ENCODE measurements at places on chromosomes 4 and X.

- no peak for DNase-seq
These were observed 93.3 kb downstream of the HMX1 start for GRCh38 chr4:8778291-8778690.

GRCh38 chr4:7713757-7714156, 225.9 kb downstream of the AFAP1 start:
- no peak for DNase-seq

DNA sequence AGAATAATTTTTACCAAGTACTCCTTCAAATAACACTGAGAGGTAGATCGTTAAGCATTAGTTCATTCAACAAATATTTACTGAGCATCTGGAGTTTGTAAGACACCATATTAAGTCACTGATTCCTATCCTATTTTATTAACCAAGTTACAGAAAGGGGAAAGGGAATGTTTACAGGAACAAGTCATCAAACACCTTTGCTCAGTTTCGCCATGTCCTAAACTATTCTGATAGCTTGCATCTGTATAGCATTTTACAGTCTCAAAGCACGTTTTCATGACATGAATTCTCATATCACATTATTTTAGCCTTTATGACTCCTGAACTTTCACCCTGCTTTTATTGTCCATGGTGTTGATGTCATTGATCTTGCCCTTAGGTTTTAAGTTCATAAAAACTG, 89.2 kb downstream of the AREG start:
- DNase-seq: no peak

GRCh38 chrX:15242899-15243555, 26.9 kb downstream of the ASB9 start:
- peak; percentile 62 for DNase-seq

- DNase-seq: no peak
These were observed 33.3 kb upstream of the H2AZ1 start for GRCh38 chr4:99983289-99983943.

DNA sequence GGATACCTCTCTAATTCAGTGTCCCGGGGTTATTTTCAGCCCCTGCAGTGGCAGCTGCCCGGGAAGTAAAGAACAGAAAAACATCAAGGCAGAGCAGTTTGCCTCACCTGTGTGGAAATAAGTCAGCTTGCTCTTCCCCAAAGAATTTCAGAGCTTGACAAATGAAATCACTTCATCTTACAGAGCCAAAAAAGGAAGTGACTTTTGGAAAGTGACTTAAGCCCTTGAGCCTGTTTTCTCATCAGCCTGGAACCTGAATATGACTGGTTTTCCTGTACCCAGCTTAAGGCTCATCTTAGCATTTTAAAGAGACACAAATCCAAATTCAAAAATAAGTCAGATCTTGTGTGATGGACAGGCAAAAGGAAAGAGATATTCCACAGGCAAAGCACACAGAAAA, 211.6 kb downstream of the RCHY1 start:
- DNase-seq: no peak

GRCh38 chrX:70769659-70770227, 138.8 kb downstream of the TEX11 start:
- DNase-seq: peak; percentile 26

DNA sequence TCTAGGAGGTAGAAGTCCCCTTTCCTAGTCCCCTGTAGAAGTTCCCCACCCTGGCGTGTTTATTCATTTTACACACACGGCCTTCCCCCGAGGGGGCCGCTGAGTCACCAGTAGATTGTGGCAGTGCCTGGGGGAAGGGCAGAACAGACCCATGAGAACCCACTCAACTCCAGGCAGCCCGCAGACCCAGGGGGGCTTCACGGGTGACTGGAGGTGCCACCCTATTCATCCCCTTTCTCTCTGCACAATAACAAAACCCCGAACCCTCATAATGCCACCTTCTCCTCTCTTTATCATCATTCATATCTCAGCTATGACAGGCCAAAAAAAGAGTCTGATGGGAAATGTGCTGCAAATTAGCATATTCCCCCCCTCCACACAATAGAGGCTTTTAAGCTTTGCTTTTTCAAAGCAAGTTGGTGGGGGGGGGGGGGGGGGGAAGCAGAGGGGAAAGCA, 20.4 kb upstream of the GPM6B start:
- DNase-seq: no peak

DNA sequence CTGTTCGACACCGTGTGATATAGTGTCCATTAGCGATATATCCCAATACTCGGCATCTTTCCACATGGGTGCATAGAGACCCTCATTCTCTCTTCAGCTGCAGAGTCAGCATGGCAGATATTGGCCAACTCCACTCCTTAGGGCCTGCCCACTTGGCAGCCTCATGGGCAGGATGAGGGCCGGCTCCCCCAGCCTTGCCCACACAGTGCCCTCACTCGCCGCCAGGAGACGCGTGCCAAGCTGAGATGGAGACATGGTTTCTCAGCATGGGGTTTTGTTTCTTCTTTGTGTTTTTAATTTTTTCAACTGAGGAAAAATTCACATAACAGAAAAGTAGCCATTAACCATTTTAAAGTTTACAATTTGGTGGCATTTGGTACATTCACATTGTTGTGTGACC, 5.3 kb upstream of the PLXNA3 start:
- no peak for DNase-seq

DNA sequence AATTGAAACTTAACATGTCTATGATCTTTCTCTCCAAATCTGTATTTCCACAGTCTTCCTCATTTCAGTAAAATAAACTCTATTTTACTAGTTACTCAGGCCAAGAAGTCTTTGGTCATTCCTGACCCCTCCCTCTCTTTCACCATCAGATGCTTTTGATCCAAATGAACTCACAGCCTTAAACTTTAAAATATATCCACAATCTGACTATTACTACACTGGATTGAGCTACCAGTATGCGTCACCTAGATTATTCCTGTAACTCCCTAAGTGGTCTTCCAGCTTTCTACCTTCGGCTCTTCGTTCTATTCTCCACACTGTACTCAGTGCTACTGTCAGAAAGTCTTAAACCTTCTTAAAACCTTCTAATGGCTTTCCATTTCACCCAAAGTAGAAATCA, 195.1 kb downstream of the FBXW7 start:
- no peak for DNase-seq

- DNase-seq: peak; percentile 6
These were observed 40.0 kb upstream of the IQSEC2 start for GRCh38 chrX:53321230-53321942.

DNA sequence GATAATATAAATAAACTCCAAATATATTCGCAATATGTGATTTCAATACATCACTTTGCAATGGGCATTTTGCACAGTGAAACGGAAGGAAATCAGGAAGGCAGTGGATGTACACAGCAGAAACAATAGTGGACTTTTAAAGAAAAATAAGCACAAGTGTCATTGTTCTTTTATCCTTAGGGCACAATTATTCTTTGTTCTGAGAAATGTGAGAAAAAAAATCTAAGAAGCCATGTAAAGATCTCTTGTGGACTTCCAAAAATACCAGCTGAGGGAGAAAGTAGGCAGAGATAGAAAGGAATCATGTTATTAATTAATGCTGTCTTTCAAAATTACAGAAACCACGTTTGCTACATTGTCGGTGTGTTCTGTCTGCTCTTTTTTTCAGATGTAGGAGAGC, 17.6 kb upstream of the PRRG1 start:
- DNase-seq: no peak

DNA sequence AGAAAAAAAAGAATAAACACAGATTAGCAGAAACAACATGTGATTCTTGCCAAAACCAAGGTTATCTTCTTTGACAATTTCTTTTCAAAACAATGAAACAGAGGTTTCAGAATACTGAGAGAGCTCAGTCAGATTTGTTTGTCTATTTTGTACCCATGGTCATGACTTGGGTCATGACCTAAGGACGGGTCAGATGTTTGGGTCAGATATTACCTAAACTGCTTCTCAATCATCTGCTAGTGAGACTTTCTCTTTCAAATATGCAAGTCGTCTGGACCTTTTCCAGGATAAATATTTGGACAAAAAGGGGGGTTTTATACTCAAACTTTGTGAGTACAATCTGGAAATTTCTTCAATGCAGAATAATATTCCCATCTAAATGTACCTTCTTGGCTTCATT, 148.3 kb upstream of the USP38 start:
- no peak for DNase-seq

DNA sequence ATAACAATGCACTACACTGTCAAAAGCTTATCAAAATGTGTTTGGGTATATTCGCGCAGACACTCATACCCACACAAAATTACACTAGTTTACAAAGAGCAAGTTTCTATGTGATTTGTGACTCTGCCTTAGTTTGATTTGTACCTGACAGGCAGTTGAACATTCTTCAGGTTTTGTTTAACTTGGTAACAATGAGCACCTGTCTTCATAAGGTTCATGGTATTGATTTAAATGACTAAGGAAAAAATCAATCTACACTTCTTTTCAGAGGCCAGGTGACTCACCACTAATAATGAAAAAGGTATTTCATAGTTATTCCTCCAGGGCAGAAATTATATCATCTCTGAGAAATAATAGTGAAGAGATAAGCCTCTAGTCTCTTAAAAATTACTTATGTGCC, 1114.6 kb upstream of the AGA start:
- no peak for DNase-seq

GRCh38 chr4:141223418-141223817, 2.7 kb downstream of the ZNF330 start:
- no peak for DNase-seq

DNA sequence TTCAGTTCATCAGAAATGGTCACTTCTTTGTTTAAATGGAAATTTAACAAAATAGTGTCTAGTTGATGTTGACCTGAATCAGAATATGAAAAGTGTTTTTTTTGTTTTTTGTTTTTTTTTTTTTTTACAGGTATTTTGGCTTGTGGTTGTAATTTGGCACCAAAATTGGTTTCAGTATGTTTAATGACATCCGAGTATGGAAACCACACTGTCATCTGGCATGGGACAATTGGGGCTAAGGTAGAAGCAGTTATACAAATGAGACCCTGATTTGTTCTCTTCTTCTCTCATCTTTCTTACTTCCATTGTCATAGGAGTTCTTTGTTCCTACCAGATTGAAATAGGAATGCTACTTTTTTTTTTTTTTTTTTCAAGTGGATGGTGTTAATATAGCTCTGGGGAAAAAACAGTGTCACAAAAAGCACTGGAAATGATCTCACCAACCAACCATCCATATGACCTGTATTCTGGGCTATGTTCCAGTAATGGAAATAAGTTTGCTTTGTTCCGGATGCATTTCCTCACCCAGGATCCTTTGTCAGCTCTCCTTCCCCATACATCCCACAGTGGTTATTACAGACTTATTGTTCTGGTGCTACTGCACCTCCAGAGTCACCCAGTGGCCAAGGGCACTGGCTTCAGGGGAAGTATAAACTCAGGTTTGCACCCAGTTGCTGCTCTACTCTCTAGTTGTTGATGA, 95.8 kb downstream of the ATXN3L start:
- no peak for DNase-seq

DNA sequence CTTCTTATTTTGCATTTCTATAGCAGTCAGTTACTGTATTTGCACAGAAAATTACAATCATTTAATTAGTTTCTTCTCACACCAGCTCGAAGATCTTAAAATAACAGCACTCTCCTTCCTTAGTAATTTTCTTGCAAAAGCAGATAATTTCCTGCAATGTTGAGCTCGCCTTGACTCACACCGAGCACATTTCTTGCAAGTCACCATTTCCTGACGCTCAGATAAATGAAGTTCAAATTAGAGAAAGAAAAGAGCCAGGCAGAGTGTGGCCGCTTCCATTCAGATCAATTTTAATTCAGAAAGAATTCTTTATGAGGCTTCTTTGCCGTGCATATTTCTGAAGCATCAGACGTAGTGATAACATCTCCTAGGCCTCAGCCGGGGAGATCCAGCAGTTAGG, 10.1 kb downstream of the SORCS2 start:
- no peak for DNase-seq

- peak; percentile 98 for DNase-seq
These were observed 89.2 kb downstream of the GATB start for GRCh38 chr4:151671541-151672059.

DNA sequence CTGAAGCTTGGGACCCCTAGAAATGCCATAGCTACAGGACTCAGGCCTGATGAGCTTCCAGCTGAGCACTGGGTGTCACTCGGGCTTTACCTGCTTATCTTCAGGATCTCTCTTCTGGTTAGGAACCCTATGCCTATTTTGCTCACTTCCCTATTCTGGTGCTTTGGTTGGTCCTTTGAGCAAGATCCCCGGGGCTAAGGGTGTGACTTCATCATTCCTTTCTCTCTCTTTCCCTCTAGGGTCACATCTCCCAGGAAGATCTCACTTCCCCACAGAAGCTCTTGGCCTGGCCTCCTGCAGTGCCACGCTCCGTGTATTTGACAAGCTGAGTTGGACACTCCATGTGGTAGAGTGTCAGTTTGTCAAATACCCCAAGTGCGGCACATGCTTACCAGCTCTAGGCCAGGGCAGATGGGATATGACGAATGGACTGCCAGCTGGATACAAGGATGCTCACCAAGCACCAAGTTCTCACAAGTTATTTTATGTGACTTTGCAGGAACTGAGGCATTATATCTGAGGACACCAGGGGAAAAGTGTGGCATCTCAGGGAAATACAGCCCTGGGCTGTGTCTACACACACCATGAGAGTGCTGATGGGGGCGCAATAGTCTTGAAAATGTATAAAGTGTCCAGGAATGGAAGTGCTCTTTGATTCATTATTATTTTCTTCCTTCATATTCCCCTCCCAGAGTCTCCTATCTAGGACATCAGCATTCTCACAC, 21.1 kb downstream of the VSIG4 start:
- DNase-seq: peak; percentile 65

GRCh38 chr4:94447754-94448411, 3.9 kb upstream of the PDLIM5 start:
- DNase-seq: no peak

DNA sequence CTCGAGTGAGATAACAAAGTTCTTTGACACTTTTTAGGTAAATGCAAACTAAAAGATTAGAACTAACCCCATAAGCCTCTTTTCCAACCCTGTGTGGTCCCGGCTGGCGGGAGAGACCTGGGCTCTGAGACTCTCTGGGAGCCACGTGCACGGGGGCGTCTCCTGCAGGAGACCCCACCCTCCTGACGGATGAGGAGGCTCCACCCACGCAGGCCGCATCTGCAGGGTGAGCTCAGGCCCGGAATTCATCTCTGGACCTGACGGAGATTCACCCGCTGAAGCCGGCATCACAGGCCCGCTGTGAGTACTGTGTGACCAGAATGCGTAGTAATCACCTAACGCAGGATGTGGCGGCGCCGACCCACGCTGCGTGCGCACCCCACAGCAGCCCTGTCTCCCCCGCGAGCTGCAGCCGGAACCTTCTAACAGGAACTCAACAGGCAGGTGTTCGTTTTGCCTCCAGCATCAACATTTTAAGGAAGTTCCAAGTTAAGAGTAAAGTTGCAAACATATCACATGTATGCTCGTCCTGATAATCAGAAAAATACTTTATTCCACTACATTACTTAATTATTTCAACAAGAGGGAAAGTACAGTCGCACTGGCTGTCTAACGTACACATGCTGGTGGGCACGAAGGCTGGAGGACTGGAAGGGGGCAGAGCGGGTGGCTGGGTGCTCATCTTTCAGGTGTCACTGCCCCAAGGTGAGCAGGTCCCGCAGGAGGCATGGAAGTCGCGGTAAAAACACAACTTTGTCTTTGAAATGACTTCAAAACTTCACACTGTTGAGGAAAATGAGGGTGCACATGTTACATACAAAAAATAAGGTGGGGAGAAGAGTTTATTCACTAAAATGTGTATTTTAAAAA, 44.5 kb downstream of the FGFRL1 start:
- peak; percentile 51 for DNase-seq

Data from hematopoietic multipotent progenitor cell treated with erythropoietin and hydrocortisone succinate and interleukin-3 and kit ligand, for 6 days (in vitro differentiated cells).